ENCODE measurements at places on chromosomes 4 and X.

DNA sequence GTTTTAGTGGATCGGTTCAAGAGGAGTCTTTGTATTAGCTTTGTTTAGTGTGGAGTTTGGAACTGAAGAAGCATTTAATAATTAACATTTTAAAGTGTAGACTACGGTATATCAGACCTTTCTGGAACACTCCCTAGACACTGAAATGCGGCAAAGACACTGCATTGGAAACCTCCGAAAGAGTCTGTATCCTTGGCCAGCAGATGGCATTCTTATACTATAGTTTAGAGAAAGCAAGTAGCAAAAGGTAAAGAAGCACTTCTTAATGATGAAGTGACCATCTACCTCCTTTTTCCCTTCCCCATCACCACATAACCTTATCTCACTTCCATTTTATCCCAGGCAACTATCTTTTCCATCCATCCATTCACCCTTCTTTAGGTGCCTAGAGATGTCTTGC is 7.6 kb downstream of the FABP2 start:
- peak; percentile 47 for DNase-seq

DNA sequence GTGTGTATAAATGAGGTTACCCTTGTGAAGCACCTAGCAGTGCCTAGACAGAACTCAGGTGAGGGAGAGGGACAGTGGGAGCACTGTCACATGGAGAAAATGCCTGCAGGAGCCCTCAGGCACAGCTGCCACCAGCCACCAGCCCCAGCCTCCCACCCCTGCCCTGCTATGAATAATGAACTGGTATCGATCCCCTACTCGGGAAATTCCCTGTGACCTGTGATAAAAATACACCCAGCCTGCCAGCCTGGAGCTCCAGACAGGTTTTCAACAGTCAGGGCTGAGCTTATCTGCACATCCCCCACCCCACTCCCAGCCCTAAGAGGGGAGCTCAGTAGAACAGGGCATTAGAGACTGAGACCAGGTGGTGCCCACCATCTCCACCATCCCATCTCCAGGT is 159.6 kb upstream of the PJA1 start:
- DNase-seq = no peak

GRCh38 chr4:116180157-116180601 is 905.2 kb downstream of the TRAM1L1 start:
- DNase-seq = peak; percentile 9

GRCh38 chr4:139005774-139006173 is 9.8 kb upstream of the NOCT start:
- no peak for DNase-seq

DNA sequence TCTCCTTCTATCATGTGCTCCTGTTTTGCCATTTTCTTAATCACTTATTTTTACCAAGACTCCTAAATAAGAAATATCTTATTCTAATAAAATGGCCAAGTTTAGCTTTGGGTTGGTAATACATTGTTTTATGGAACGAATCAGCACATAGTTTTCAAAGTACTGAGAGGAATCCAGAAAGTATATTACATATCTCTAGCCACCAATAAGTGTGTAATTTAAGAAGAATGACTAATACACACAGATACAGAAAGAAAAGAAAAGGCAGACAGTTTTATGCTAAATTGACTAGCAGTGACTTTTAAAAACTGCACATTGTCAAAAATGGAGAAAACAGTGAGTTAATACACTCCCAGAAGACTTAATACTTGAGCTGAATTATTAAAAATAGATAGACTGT is 167.0 kb upstream of the IL15 start:
- DNase-seq = no peak

DNA sequence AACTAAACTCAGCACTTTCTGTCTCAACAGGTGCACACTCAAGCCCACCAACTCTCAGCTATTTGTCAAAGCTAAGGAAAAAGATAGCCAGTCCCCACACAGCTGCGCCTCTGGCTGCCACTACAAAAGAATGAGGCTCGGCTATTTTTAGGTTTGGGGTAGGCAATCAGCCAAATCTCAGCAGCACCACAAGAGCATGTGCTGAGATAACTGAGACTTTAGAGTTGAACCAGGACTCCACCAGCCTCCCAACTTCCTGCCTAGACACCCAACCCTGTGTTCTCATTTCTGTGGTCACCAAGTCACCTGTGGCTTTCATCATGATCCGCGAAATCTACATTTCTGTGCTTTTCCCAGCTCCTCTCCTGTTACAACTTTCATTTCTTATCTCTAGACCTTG is 28.0 kb downstream of the DMD start:
- DNase-seq = peak; percentile 15

DNA sequence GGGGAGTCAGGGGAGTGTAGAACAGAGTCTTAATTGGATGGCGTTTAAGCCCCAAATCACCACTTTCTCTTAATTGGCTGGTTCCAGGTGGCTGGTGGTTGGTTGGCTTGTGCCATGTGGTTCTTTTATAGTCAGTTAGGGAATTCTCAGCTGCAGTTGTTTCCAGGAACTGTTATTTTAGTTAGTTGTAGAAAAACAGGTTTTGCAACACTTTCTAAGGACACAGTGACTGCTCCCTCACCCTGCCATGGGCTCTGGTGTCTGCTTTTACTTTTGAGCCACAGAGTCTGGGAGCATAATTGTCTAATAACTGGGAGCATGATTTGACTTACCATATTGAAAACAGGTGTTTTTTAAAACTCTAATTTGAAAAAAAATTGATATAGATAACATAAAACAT is 75.8 kb upstream of the PCDH18 start:
- no peak for DNase-seq

GRCh38 chr4:5118994-5119835 is 67.9 kb downstream of the STK32B start:
- DNase-seq = no peak

- no peak for DNase-seq
Observed at GRCh38 chr4:108488865-108489264, 131.5 kb upstream of the RPL34 start.

DNA sequence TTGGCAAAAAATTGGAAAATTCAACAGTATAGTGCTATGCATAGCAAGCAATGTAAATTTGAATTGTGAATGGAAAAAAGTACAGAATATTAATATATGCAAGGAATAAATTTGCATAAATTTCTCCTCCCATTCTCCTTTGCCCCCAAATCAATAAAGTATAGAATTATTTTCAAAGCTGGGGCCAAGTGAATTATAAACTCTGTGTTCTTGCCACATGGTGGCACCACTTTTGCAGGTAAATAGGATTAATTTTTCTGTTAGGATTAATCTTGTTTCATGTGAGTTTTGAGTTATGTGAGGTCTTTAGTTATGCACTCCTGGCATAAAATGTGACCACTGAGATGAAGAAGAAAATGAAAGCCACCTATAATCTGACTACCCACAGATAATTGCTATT is 19.9 kb downstream of the COPS4 start:
- no peak for DNase-seq

GRCh38 chr4:187962926-187963325 is 32.6 kb upstream of the ZFP42 start:
- DNase-seq = peak; percentile 14

DNA sequence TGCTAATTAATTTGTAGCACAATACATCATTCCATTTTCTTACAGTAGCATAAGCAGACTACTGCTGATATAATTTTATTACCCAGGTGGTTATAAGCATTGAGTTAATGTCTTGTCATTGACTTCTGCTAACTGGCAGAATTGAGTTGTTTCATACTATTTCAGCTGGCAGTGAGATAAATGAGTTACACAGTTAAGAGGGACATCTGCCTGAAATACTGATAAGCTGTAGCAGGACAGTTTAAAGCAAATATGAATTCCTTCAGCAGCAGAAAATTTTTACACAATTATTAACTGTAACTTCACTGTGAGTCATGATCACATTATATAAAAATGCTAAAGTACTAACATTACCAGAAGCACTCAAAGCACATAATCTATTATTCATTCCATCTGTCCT is 326.8 kb downstream of the INPP4B start:
- DNase-seq = no peak

Data from right lung (tissue), 10 donors.